NCI-H748 treated with DMSO at 0.1 percent for 48 hours (cell line): ENCODE measurements at places on chromosomes 7 and 10.

DNA sequence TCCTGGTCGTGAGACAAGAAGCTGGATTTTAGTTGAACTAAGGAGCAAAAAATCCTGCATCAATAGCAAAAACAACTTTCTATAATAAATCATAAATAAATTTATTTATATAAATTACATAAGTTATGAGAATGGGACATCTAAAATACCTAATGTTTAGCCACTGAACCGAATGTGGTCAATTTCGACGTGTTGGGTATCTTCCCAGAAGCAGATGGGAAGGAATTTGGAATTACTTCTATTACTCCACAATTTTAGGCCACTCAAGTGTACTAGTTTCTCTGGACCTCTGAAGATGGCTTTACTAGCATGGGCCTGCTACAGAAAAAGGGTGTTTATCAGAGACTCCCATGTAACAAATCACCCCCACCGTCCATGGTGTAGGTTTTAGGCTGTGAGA is 172.0 kb downstream of the PRPF18 start:
- no peak for DNase-seq

DNA sequence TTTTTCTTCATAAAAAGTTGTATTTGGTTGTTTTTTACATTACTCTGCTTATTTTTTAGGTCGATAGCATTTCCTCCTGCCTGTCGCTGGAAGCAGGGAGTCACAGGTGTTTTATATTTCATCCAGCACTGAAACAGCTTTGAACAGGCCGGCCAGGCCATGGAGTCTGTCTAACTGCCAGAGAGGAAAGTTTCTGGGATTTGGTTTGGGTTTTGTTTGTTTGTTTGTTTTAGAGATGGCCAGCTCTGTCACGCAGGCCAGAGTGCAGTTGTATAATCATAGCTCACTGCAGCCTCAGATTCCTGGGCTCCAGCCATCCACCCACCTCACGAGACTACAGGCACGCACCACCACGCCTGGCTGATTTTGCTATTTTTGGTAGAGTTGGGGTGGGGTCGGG is 23.4 kb downstream of the PROSER2 start:
- DNase-seq: no peak

GRCh38 chr10:79310200-79310865 is 36.9 kb upstream of the PPIF start:
- no peak for DNase-seq

DNA sequence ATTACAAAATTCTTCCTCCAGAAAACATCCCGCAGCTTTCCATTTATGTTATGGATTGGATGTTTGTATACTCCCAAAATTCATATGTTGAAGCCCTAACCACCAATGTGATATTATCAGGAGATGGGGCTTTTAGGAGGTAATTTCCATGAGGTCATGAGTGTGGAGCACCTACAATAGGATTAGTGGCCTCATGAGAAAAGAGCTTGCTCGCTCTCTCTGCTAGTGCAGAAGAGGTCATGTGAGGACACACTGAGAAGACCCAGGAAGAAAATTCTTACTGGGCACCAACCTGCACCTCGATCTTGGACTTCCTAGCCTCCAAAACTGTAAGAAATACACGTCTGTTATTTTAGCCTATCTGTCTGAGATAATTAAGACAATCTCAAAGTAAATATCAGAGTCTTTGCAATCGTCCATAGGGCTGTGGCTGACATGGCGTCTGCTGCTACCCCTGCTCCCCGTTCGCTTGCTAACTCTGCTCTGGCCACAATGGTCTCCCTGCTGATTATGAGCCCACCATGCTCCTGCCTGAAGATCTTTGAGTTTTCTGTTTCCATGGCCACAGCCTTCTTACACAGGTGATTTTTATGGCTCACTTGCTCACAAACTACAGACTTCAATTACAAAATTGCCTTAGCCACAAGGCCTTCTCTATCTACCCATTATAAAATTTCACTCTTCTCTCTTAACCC is 333.3 kb downstream of the CACNA2D1 start:
- peak; percentile 94 for DNase-seq

GRCh38 chr7:158442260-158442659 is 145.4 kb downstream of the PTPRN2 start:
- DNase-seq: no peak

- no peak for DNase-seq
These were observed 5.1 kb downstream of the GNA12 start for GRCh38 chr7:2838873-2839578.

- no peak for DNase-seq
These were observed 52.7 kb upstream of the VIPR2 start for GRCh38 chr7:159197066-159197975.
